Activated CD8-positive, alpha-beta memory T cell treated with anti-CD3 and anti-CD28 coated beads, Interleukin-2, amount 10 ng/mL, durations not matched to agents 7 days and 5 days (primary cell): ENCODE measurements at places on chromosomes 2 and 18. TPM values are rescaled to one million over a fixed set of nuclear protein-coding genes. Genes with fewer than 3 reads are reported as not detected.

The GCG gene
- not detected for total RNA-seq

The GALNT13 gene
- total RNA-seq, result not detected

The RNF25 gene
- total RNA-seq, result 25.7 TPM

The UXS1 gene
- 115 TPM for total RNA-seq

The ADI1 gene
- 15.0 TPM for total RNA-seq

The RASGRP3 gene
- total RNA-seq, result 15.2 TPM

The RTKN gene
- 0.50 TPM for total RNA-seq

The CD28 gene
- total RNA-seq, result 35.7 TPM

The LOXHD1 gene
- total RNA-seq, result 0.06 TPM

GRCh38 chr2:171723716-171724683 lies 36.7 kb downstream of the DYNC1I2 start:
- DNase-seq, result no peak
- H3K27ac ChIP-seq, result no peak overlapping the region
- no peak overlapping the region for H3K4me3 ChIP-seq
- H3K27me3 ChIP-seq, result no peaks in the 10 kb centered on the region

DNA sequence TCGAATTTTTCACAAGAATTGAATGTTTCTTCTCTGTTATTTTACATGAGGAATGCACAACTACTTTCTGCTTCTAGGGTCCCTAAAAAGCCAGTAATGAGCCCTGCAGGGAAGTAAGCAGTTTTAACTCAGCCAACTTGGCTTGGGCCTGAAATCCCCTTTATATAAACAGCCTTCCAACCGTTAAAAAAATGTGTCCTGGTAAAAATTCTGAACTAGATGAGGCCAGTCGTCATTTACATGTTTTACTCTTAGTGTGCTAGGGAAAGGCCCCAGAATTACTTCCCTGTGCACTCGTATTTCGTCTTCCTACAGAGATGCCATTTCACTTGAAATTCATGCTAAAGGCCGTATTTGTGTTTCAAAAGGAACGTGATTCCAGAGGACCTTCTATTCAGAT lies 42.4 kb upstream of the RPE start:
- H3K4me3 ChIP-seq, result no peak overlapping the region
- H3K36me3 ChIP-seq, result no peaks in the 10 kb centered on the region
- no peak for DNase-seq
- no peak overlapping the region for H3K27ac ChIP-seq
- H3K27me3 ChIP-seq, result peaks cover 10% of the 10 kb centered on the region
- H3K4me1 ChIP-seq, result no peaks in the 10 kb centered on the region

- peaks cover 22% of the 10 kb centered on the region for H3K36me3 ChIP-seq
- no peak for DNase-seq
- H3K4me1 ChIP-seq, result peaks cover 6% of the 10 kb centered on the region
- H3K27me3 ChIP-seq, result no peaks in the 10 kb centered on the region
- no peak overlapping the region for H3K4me3 ChIP-seq
Observed at GRCh38 chr2:62826141-62826540, 120.6 kb downstream of the EHBP1 start.

DNA sequence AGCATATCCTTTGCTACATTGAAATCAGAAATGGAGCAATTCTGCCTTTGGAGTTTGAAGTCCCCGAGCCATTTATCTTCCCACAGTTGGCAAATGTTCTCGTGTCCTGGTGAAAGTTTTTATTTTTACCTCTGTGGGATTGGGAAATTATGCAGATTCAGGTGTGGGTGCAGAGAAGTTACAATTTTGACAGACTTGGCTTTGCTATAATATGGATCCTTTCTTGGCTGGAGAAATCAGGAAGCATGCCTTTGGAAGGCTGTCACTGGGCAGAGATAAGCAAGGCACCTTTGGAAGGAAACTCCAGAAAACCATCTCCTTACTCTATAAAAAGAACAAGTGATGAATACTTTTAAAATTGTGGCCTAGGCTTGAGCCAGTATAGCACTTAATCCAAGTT lies 278.3 kb downstream of the SETBP1 start:
- H3K27me3 ChIP-seq, result no peaks in the 10 kb centered on the region
- H3K4me3 ChIP-seq, result no peak overlapping the region
- no peak for DNase-seq
- H3K4me1 ChIP-seq, result no peaks in the 10 kb centered on the region

GRCh38 chr2:223760838-223761502 lies 76.4 kb downstream of the AP1S3 start:
- no peaks in the 10 kb centered on the region for H3K36me3 ChIP-seq
- H3K4me3 ChIP-seq, result peak overlapping the region; percentile 36
- peak overlapping the region; percentile 95 for H3K27ac ChIP-seq
- peak; percentile 94 for DNase-seq
- no peaks in the 10 kb centered on the region for H3K27me3 ChIP-seq

DNA sequence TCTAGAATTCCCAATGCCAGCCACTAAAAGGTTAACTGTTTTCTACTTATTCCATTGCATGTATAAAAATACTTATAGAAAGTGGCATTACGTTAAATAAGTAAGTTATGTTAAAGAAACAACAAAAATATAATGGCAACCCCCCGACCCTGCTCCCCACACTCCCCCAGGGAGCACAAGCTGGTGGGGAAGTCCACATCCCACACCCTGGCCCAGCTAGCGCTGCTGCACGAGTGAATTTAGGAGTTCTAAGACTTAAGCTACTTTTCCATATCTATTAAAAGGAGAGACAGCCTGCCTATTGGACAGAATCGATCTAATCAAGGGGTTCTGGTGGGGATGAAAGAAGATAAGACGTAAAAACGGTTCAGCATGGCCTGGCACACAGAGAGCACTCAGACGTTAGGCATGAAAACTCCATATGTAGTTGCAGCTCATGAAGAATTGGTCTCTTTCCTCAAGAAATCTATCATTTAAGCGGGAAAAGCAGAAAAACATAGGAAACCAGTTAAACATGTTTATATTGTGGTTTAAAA lies 16.6 kb downstream of the HJURP start:
- H3K4me3 ChIP-seq, result no peak overlapping the region
- H3K4me1 ChIP-seq, result peaks cover 44% of the 10 kb centered on the region
- H3K27ac ChIP-seq, result no peak overlapping the region
- H3K27me3 ChIP-seq, result no peaks in the 10 kb centered on the region
- DNase-seq, result no peak

DNA sequence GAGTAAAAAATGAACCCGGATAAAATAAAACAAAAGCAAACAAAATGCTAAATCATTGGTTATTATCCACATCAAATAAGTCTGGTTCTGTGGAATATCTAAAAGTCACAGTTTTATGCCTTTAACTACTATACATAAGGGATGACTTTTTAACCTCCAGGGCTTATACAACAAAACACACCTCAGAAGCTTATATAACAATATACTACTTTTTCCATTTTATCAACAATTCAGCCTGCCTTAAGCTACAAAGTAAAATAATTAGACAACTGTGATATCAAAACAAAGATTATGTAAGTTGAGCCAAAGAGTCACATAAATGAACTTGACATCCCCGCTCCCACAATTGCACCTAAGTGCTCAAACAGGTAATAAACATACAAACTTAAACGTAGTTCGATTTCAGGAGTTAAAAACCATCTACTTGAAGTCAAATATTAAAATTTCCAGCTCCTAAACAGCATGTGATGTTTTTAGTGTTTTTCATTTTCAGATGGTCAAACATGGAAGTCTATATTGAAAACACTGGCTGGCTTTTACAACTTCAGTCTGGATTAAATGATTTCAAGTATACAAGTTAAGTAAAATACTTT lies 54.7 kb downstream of the ATIC start:
- H3K27me3 ChIP-seq, result no peaks in the 10 kb centered on the region
- peaks cover 21% of the 10 kb centered on the region for H3K36me3 ChIP-seq

DNA sequence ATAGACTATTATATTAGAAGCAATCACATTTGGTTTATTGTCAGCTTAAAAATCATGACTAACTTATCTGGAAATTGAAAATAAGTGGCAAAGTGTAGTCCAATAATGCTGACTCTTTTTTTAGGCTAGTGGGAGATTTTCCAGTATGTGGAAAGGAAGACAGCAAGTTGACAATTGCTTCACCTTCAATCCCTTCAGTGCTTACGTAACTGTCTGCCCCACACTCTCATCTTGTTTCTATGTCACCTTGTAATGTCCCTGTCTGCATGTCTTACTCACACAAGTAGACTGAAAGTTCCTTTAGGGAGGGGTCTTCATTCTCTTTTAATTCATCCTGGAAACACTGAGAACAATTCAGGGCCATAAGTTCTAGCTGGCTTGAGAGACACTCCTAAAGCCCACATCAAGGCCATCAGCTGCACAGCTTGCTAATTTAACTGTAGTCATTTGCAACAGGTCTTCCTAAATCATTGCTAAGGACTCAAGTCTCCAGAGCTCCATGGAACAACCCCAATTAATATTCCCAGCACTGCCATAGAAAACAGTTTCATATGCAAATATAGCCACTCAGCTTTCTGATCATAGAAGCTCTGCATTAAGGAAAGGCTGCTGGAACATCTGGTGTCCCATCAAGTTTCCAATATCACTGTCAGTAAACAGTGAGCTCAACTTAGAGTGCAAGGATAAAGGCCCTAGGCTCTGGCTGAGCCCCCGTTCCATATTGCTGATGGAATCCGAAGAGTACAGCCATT lies 230.5 kb downstream of the ETAA1 start:
- no peak for DNase-seq
- H3K4me3 ChIP-seq, result no peak overlapping the region
- H3K27ac ChIP-seq, result no peak overlapping the region
- H3K36me3 ChIP-seq, result no peaks in the 10 kb centered on the region
- no peaks in the 10 kb centered on the region for H3K4me1 ChIP-seq
- H3K27me3 ChIP-seq, result no peaks in the 10 kb centered on the region

DNA sequence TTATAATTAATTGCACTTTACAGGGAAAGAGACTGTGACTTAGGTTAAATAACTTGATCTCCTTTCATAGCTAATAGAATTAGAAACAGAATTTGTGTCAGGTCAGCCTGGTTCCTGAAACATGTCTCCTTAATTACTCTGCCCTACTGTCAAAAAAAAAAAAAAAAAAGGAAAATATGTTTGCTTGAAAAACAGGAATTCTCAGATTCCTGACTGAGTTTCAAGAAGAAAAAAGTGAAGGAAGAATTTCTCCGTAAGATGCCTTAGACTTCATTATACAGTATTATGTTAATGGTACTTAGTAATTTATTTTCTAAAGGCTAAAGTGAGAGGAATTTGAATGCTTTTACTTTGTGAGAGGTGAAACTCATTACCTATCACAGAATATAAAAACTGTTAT lies 118.4 kb upstream of the REG3G start:
- no peak overlapping the region for H3K4me3 ChIP-seq
- no peaks in the 10 kb centered on the region for H3K36me3 ChIP-seq
- DNase-seq, result no peak
- H3K4me1 ChIP-seq, result no peaks in the 10 kb centered on the region
- H3K27me3 ChIP-seq, result no peaks in the 10 kb centered on the region

GRCh38 chr2:171447675-171448074 lies 13.6 kb downstream of the DCAF17 start:
- H3K27me3 ChIP-seq, result no peaks in the 10 kb centered on the region

DNA sequence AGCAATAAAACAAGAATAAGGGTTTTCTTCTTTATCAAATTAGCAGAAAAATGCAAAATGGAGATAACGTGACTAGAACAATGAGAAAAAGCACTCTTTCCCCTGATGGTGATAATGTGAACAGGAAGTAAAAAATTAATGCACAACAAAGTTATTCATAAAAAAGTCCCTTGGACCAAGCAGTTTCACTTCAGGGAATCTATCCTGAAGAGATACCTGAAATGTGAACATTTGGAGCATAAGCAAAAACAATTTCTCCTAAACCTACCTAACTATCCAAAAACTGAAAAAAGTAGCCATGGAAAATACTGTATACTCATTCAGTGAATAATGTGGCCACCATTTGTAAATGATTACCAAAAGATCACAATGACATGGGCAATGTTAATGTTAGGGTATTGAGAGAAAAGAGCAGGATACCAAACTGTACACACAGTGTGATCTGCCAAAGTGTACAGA lies 48.7 kb downstream of the TRIP12 start:
- peaks cover 45% of the 10 kb centered on the region for H3K36me3 ChIP-seq
- no peak for DNase-seq
- H3K27ac ChIP-seq, result no peak overlapping the region
- H3K4me1 ChIP-seq, result peaks cover 16% of the 10 kb centered on the region
- H3K4me3 ChIP-seq, result no peak overlapping the region

DNA sequence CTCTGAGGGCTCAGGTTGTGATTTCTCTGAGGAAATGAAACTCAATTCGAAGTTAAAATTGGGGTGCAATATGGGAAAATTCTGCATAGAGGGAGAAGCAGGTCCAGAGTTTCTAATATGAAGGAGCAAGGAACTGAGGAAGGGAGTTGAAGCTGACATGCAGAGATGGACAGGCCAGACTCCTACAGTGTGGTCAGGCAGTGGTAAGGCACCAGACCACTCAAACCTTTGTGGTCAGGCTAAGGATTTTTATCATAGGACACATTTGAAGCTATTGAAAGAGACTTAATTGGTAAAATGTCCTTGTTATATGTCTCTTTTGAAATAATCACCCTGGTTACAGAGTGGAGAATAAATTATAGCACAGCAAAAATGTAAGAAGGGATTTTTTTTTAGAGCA lies 1074.8 kb upstream of the CDH2 start:
- H3K36me3 ChIP-seq, result no peaks in the 10 kb centered on the region
- no peak overlapping the region for H3K4me3 ChIP-seq
- no peaks in the 10 kb centered on the region for H3K27me3 ChIP-seq
- no peaks in the 10 kb centered on the region for H3K4me1 ChIP-seq
- H3K27ac ChIP-seq, result no peak overlapping the region

DNA sequence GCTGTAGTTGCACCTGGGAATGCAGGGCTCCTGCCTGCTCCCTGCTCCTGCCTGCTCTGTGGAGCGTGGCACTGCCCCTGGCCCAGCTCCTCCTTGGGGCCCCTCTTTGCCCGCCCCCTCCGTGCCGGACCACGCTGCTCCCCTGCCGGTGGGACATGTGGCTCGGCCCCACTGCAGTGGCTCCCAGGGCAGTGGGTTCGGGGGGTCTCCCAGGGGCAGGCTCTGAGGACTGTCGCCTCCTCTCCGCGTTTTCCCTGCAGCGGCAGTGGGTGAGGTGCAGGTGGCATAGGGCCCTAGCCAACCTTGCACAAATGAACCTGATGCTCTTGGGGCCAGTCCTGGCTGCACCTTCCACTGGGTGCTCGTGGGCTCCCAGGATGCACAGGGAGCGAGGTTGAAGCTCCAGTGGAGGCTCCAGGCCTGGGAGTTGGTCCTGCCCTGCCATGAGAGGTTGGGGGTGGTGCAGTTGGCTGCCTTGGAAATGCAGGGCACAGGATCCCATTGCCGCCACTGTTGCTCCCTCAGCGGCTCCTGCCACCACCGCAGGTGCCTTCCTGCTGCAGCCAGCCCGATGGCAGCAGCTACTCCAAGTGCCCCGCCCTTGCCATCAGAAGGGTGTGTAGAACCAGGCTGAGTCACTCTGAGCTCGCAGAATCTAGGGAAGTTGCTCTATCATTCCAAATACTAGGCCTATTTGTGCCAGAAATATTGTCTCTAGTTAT lies 313.1 kb upstream of the SYT4 start:
- H3K4me1 ChIP-seq, result no peaks in the 10 kb centered on the region
- H3K4me3 ChIP-seq, result no peak overlapping the region
- no peak overlapping the region for H3K27ac ChIP-seq
- no peaks in the 10 kb centered on the region for H3K36me3 ChIP-seq
- no peaks in the 10 kb centered on the region for H3K27me3 ChIP-seq

- no peaks in the 10 kb centered on the region for H3K36me3 ChIP-seq
- H3K27me3 ChIP-seq, result peaks cover 3% of the 10 kb centered on the region
- H3K4me1 ChIP-seq, result no peaks in the 10 kb centered on the region
- no peak for DNase-seq
Observed at GRCh38 chr2:80322311-80322920, 17.9 kb upstream of the LRRTM1 start.

- no peak for DNase-seq
- H3K27ac ChIP-seq, result no peak overlapping the region
- H3K36me3 ChIP-seq, result peaks cover 43% of the 10 kb centered on the region
Observed at GRCh38 chr2:9428965-9429577, 5.6 kb downstream of the CPSF3 start.
